Stimulated activated CD4-positive, alpha-beta T cell treated with anti-CD3 and anti-CD28 coated beads, Interleukin-12 subunit alpha, Interleukin-12 subunit beta, amount 100 ng/mL, for 24 hours (primary cell): ENCODE measurements at places on chromosomes 2 and 18.
A peak's percentile ranks its signal among the peaks of the same experiment; 100 is the strongest.

DNA sequence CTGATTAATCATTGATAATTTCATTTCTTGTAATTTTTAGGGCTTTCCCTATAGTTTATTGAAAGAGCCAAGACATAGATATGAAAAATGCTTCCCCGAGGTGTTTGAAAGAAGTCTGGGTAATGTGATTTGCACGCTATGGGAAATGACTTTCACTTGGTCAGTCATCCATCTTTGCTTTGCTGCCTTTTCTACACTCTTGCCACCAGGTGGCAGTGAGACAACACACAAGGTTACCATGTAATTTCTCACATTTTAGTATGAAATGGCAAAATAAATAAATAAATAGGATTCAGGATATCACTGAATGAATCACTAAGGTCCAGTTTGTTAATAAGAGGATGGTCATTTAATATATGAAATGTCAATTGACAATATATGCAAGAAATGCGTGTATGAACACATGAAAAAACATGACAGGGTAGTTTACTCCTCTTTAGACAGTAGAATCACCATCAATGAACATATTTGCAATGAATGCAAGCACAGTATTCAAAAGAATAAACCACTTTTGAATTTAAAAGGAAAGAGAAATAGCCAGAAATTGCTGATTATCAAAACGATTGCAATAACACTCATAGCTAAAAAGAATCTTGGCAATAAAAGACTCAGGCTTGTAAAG is 52.2 kb upstream of the KCNH7 start:
- no peak for DNase-seq

DNA sequence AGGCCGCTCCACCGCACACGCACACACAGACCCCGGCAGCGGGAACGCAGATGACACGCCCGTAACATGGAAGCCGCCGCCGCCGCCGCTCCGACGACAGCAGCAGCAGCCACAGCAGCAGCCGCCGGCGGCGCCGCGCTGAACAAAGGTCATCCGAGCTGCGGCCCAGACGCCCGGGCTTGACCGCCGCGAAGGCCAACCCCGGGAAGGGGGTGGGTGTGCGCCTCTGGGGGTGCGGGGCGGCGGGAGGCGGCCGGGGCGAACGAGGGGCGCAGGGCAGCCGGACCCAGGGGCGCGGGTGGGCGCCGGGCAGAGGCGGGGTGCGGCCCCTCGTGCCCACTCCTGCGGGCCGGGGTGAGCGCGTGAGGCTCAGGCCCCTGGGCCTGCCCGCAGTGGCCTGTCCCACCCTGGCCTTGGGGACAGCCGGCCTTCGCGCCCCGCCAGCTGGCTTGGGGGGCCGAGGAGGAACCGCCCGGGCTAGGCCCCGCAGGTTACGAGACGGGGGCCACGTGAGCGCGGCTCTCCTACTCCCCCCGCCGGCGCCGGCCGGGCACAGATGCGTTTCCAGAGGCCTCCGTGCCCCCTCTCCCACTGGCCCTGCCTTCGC is 1.0 kb upstream of the ZNF532 start:
- peak; percentile 18 for DNase-seq

- no peak for DNase-seq
Measured at GRCh38 chr18:31918733-31919132, 24.2 kb downstream of the TRAPPC8 start.

- no peak for DNase-seq
Measured at GRCh38 chr2:6140509-6140908, 448.3 kb downstream of the SOX11 start.

GRCh38 chr2:218161644-218162043 is 5.1 kb downstream of the CXCR1 start:
- DNase-seq = no peak

- DNase-seq = no peak
Measured at GRCh38 chr2:37190290-37190689, 1.8 kb upstream of the SULT6B1 start.

- no peak for DNase-seq
Measured at GRCh38 chr2:28035816-28036215, 145.3 kb downstream of the BABAM2 start.

- DNase-seq = no peak
Measured at GRCh38 chr2:26054598-26055348, 20.9 kb downstream of the RAB10 start.

- no peak for DNase-seq
Measured at GRCh38 chr2:231037731-231038482, 584 bp downstream of the C2orf72 start.

- no peak for DNase-seq
Measured at GRCh38 chr2:171956135-171956825, 34.0 kb downstream of the HAT1 start.

DNA sequence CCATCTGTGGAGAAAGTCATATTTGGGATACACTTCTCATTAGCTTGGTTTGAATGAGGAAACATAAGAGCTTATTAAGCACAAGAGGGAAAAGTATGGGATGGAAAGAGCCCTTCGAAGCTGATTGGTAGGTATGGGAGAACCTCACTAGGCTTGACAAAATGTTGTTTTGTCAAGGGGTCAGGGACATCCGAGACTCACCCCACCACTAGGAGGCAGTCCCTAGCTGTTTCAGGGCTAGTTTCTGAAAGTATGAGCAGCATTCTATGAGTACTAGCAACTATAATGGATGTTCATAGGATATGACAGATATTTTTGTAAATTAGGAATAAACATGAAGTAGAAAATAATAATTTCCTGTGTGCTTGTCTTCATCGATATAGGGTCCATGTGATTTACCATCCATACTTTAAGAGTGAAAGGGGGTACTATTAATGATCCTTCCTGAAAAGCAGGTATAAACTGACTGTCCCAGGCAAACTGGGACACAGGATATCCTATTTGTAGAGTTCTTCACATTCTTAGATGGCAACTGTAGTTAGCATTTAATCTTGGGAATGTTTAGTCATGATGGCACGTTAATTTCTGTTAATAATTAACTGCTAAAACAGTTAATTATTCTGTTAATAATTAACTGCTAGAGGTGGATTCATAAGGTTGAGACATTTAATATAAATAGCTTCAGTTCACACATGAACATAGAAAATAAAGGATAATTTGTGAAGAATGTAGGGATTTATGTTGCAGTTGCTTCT is 28.4 kb downstream of the OTX1 start:
- DNase-seq = no peak

DNA sequence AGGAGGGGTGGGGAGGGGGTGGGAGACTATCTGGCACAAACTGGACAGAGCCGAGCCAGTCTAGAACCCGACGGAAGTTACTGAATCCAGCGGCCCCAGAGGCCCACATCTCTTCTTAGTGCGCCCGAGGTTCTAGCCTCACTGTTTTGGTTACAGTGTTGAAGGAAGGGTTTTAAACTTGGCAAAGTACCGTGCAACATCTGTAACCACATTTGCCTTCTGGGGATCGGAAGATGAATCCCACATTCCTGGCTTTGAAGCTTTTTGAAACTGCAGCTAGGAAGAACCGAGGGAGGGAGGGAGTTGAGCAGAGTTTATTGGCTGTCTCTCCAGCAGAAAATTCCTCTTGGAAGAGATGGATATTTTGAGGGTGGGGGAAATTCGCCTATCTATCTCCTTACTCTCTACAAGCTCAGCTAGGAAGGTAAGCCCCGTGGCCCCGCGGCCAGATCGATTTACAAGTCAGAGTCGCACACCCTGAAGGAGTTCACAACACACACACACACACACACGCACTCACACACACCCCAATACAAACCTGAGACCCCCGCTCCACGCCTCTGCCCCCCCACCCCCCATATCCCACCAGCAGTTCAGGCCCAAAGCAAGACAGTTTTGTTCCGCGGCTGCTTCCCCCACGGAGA is 1.0 kb downstream of the ACVR1 start:
- no peak for DNase-seq

DNA sequence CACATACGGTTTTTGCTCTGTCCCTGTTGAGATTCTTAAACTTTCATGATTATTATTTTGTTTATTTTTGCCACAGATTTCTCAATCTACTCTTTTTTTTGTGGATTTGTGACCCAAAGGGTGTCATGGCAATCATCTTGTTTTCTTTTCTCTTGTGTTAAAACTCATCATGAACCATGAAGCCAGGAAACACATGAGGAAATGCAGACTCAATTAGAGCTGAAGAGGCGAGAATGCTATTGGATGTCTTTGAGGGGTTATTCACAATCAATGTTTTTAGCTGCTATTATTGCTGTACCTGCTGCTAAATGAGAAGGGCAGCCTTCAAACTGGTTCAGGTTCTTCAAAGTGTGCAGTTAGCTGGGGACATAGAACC is 99.5 kb upstream of the MMADHC start:
- DNase-seq = no peak

DNA sequence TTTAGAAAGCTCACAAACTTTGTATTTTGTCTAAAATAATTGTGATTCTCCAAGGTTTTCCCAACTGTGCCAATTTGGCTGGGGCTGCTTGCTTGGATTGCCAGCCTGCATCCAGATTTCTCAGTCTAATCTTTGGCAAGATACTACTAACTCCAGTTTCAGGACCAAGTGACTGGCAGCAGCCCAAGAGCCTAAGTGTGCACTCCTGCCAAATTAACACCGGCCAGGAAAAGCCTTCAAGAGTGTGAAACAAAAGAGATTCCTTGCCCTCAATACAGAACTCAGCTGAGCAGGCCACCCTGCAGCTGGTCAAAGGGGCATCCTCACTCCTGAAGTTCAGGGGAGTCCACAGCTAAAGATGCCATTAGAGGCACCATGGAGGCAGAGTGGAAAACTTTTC is 589.0 kb upstream of the ACVR2A start:
- no peak for DNase-seq

DNA sequence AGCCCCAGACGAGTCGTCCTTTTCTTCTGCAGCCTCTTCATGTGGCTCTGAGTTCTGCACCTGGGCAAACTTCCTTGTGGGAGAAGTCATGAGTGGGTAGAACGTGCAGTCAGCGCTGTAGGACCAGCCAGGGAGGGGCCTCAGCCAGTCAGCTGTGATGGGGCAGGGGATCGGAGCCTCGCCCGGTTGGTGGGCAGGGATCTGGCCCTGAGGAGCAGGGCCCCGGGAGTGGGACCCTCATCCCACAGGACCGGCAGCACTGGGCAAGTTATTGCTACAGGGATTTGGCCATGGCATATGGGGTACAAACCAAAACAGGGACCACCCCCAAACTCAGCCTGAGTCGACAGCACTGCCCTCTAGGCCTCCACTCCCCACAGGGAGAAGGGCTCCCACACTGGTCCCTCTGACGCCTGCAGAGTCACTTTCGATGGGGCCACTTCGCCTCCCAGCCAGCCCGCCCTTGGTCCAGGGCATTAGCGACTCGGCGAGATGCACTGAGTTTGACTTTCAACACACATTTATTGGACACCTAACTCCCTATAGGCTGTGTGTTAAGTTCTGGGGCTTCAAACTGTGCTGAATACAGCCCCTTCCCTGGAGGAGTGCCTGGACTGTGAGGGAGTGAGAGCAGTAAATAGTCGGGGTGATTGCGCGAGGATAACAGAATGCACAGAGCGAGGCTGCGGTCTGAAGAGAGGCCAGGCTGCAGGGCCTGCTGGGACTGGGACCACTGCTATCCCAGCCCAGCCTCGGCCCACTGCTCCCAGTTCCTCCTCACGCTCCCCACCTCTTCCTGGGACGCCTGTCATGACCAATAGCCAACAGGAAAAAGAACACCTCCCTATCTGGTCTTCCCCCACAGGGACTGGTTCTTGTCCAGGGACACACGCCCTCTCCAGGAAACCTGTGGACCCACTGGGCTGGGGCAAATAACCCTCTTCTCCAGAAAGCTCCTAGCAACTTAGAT is 55.9 kb downstream of the SDC1 start:
- DNase-seq = no peak

- no peak for DNase-seq
Measured at GRCh38 chr2:198807131-198807530, 650.6 kb downstream of the SATB2 start.

DNA sequence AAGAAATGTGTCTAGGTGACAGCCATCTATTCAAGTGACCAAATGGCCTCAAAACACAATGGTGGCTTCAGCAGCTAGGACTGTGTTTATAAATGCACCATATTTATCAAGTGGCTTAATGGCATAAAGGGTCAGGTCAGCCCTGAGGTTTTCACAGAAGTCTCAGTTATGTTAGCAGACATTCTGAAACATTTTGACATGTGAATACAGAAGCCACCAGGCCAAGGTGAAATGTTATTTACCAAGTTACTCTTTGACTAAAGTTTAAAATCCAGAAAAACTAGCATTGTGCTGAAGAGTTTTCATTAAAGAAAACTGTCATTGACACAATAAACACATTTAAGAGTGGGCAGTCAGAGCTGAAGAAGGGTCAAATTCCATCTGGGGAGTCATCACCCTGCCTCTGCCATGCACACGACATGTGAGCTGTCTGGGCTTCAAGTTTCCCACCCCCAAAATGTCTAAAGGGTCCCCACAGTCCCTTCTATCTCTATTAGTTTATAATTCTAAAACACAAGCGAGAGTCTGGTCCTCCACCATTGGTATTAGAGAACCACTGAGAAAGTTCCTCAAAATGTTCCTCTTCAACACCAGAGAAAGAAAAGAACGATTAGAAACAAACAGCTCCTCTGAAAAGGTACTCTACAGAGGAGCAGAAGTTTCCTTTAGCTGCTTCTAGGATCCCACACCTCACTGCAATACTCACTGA is 77.5 kb upstream of the FZD5 start:
- no peak for DNase-seq

DNA sequence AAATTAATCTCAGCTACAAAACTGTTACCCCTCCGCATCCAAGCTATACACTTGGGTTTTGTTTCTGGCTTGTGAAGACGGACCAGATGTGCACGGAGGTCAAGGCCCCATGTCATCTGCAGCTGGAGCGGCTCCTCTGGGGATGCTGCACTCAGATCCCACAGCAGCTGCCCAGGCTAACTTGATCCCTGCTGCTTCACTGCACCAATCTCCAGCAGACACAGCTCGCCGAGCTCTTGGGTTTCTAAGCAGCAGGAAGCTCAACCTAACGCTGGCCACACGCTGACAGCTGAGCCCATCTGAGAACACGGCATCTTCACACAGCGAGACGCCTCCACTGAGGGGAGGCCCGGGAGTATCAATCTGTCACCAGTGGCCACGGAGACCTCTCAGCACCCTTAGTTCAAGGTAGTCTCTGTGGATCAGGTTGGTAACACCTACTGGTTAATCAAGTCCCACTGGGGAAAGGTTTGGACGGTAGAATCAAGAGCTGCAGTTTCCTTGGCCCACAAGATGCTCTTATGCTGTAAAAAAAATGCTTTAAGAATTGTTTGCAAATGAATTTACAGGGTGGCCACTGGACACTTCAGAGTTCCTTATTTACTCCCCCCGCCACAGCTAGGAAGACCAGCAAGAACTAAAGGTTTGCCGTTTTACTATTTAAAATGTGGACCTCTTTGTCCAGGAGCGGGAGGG is 67.5 kb downstream of the EMILIN2 start:
- no peak for DNase-seq

DNA sequence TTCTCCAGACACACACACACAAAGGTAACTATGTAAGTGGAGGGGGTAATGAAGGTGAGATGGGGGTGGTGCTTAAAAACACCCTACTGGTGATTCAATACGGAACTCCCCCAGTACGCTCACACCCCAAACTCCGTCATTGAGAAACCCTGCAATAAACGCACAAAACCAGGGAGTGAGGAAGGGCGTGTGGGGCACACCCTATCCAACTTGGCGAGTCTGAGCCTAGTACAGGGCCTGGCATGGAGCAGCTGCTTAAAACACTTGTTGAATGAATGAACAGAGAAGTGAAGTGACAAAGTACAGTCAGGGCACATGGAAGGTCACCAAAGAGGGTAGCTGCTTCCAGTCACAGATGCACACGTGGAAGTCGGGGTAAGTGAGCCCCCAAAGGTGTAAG is 146.8 kb upstream of the SMAD2 start:
- no peak for DNase-seq

GRCh38 chr18:74869904-74870863 is 272.5 kb downstream of the ZNF407 start:
- DNase-seq = no peak

- no peak for DNase-seq
Measured at GRCh38 chr2:138985881-138986280, 205.7 kb upstream of the NXPH2 start.

GRCh38 chr2:105140240-105140568 is 101.3 kb upstream of the GPR45 start:
- DNase-seq = no peak
